Stimulated activated CD4-positive, alpha-beta T cell treated with anti-CD3 and anti-CD28 coated beads, Interleukin-12 subunit alpha, Interleukin-12 subunit beta, amount 100 ng/mL, for 24 hours (primary cell): ENCODE measurements at places on chromosomes 4 and X.

DNA sequence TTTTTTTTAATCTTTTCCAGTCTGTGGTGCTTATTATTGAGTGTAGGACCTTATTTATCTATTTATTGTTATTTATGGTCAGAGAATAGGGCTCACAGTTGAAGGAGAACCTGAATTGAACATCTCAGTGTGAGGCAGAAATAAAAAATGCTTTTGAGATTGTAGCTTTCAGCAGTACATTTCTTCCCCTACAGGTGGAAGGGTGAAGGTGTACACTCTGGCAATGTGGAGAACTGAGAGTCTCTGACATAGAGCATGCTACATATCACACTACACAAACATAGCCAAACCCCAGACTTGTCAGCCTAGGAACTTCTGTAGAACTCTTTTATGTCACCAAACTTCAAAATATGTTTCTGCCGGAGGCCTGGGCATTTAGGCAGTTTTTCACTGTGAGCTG, 140.2 kb downstream of the STIM2 start:
- DNase-seq: no peak

- no peak for DNase-seq
These were observed 306.8 kb upstream of the ANXA10 start for GRCh38 chr4:167785523-167785922.

DNA sequence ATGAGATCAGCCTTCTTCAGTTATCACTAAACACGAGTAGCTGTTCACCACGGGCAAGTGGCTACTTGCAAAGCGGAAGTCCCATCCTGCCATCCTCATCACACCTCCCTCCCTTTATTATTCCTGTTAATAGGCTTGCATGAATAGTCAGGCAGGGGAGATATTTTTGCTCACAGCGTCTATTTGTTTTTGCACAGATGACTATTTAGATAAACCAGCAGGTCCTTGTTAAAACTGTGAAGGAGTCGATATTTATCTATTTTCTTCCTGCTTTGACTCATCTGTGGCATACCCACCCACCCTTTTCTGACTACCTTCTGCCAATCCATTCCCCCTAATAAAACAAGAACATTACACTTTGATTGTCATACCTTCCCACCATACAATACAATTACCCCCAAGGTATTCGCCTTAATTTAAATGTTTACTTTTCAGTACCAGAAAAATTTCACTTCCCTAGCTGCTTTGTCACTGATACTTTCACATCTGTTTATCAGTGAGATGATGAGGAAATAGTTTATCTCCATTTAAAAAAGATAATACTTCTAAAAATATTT, 96.6 kb upstream of the BANK1 start:
- no peak for DNase-seq

DNA sequence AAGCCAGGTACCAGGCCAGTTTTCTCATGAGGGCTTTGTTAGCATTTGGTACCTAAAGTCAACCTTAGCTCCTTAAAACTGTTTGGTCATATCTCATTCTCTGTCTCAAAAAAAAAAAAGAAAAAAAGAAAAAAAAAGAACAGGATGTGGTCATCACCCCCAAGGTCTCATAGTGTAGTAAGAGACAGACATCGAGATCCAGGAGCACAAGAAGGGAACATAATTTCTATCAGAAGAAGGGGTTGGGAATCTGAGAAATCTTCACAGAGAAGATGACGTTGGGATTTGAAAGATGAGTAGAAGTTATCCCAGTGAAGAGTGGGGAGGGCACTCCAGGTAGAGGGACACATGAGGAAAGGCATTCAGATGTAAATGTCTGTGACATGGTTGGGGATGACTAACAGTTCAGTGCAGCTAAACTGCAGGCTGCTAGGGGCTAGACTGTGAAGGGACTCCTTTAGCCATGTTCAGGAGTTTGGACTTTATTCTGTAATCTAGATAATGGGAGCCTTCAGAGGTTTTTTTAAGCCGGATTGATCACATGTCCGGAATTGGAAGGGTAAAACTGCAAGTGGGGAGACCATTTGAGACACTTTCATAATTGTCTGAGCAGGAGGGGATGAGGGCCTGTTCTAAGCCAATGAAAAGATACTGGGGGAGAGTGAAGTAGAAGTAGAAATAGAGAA, 26.9 kb upstream of the GJB1 start:
- no peak for DNase-seq

DNA sequence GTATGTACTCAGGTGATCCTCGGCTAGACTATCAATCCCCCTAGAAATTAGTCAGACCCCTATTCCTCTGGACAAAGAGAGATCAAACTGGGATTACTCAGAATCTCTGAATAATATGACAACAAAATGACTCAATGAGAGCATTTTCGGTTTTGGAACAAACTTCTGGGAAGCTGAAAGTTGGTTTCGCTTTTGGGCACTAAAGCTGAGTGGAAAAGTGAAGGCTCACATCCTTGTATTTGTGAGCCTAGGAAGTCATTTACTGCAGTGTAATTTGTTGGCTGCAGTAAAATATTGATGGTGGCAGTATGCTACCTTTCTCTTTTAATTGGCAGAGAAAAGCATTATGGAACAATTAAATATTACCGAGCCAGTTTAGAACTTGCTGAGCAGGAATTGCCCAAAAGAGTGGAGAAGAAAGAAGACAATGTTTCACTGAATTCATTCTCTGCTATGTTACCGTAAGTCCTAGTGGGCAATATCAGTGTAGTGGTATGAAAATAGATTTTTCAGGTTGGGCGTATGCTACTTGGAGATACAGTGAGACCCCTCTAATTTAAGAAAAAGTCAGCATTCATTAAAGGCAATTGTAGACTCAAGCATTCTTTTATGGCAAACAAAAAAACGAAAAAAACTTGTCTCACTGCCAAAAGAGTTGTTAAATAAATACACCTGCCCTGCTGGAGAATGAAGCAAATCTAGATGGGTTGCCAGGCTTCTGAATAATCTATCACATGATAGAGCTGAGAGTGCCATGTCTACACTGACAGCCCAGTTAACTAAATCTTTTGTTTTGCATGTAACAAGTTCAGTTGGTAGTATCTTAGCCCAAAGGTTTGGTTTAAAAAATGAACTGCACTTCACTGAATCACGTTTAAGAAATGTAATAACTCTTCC, 69.6 kb downstream of the AGTR2 start:
- DNase-seq: no peak

- no peak for DNase-seq
These were observed 112.7 kb downstream of the ASMT start for GRCh38 chrX:1727531-1728027.

- DNase-seq: no peak
These were observed 37.4 kb downstream of the MAML3 start for GRCh38 chr4:140116442-140117104.

DNA sequence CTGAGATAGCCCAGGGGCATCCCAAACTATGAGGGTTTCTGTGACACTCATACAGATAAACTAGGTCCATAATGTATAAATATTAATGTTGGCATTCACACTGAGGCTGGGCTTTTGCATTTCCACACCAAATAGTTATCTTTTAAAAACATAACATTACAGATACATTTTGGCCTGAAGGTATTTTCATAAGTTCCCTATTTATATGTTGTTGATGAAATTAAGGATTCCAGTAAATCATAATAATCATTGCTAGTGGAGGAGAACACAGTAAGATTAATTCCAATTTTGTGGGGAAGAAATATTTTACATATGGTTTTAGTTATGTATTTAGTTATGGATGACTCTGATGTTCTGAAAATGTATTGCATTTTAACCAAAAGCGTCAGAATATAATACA, 479.6 kb downstream of the CCSER1 start:
- DNase-seq: no peak

DNA sequence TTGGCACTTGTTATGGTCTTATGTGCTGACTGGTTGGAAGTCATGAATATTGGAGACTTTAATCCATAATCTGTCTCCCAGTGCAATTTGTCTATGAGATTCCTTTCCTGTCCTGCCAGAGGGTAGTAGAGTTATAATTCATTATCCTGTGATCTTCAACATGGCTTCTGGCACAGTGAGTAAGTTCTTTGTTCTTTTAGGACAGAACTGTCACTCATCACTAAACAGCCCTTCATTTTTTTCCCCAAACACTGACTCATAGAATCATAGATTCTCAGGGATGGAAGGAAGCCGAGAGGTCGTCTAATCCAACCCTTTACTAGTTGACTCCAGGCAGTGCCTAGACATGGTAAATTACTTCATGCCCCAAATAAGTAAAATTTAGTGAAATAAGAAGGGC, 78.4 kb downstream of the LUZP4 start:
- DNase-seq: no peak

- DNase-seq: no peak
These were observed 394.0 kb upstream of the IGFBP7 start for GRCh38 chr4:57504139-57504538.

DNA sequence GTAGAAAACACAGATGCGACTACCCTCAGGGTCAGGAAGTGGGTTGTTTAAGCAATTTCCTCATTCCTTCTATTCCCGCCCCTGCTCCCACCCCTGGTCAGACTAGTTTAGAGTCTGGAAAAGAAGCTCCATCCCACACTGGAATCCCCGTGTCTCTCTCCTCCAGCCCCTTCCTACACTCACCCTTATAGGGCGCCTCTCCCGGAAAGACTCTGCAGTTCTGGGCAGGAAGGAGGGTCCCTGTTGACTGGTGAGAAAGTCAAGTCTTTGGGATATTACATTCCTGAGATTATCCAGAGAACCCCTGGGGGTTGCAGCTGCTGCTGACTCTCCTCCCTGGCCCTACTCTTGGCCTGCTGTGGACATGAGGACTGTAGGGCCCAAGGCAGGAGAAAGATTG, 11.9 kb downstream of the STARD8 start:
- DNase-seq: no peak

GRCh38 chrX:10534611-10535010, 85.8 kb downstream of the MID1 start:
- DNase-seq: no peak

DNA sequence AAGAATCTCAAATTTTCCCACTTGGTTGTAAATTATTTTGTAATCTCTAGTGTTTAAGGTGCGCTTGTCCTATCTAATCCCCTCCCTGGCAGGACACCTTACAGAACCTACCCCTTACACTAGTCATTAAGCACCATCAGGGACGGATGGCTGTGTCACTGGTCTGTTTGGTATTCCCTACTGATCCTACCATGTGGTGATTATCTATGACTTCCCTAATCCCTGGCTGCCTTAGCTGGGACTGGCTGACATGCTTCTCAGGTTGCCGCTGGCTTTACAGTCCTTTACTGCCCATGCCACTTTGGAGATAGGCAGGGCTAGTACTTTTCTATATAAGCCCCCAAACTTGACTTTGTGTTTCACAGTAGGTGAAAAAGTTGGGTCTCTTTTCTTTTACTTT, 58.6 kb downstream of the ELOVL6 start:
- no peak for DNase-seq

DNA sequence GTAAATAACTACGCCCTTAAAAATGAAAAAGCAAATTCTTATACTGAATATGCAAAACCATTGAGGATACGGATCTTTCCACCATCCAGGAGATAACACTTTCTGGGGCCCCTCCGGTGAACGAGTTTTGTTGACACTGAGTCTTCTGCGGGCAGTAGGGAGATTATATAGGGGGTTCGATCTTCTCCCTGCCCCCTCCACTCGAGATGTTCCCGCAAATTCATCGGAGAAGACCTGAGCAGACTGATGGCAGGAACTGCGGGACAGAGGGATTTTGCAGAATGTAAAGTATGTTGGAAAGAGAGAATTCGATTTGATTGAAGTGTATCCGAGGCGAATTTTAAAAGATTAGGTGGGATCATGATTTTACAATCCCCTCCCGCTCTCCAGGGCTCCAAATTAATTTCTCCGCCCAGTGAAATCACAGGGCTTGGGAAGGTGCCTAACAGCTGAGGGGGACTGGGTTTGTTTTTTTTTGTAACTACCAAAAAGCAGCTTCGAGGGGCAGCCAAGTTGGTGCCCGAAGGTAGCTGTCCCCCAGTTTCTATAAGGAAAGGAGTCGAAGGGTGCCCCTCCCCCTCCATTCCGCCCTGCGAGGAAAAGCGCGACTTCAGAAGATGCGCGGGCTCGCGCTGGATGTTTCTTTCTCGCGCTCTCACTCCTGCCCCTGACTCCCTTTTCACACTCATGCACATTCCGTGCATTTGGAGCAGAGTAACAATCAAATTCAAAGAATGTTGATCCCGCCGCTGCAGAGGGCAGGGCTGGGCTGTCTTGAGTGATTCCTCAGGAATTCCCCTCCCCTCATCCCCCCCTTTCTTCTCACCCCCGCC, 1.2 kb downstream of the TMEM255A start:
- DNase-seq: no peak

DNA sequence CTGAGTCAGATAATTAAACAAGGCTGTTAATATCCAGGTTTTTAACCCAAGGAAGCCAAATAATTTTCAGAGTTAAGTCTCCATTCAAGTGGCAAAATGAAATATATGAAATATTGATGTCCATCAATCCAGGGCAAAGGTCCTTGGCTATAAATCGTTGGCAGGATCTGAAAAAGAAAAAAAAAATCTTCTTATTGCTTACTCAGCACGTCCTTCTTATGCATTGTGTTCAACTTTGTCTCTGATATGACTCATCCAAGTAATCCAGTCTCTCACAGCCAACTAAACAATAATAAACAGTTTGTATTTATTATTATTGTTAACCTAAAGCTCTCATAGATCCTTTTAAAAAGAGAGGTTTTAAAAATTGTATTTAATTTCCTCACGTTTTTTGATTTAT, 851.2 kb downstream of the ADGRL3 start:
- no peak for DNase-seq

GRCh38 chr4:26145212-26145611, 175.6 kb upstream of the RBPJ start:
- no peak for DNase-seq

GRCh38 chrX:86421771-86422170, 273.5 kb downstream of the DACH2 start:
- DNase-seq: no peak

- DNase-seq: no peak
These were observed 16.6 kb downstream of the CHST7 start for GRCh38 chrX:46589977-46590723.

DNA sequence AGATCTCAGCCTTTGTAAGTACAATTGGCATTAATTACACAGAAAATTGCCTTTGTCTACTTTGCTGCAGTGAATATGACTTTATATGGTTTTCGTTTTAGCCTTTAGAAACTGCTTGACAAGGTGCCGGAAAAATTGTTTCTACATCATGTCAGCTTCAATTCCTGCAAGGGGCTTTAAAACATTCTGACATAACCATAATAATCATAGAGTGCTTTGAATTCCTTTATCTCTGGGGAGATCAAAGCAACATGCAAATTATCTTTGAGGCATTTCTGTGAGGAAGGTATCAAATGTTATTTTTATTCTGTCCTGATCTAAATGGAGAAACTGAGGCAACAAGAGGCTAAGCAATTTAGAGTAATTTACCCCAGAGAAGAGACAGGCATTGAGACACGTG, 57.8 kb downstream of the MMRN1 start:
- DNase-seq: no peak

DNA sequence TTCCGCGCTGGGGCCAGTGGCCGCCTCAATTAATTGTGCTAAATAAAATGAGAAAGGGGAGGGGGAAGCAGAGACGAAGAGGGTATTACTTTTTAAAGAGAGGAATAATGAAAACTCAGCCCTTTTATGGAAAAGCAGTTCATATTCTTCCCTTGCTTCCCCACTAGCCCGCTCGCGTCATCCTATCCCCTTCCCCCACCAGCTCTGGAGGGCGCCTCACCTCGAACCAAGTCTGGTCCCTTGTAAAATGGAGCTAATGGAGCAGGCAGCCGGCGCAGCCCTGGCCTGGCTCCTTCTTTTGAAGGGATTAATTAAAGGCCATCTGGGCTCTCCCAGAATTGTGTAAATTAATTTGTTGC, 511 bp upstream of the NKX6-1 start:
- DNase-seq: no peak
